ENCODE measurements at places on chromosomes 11 and 22.

GRCh38 chr11:73367482-73368024 lies 8.6 kb upstream of the RELT start:
- no peak for DNase-seq

DNA sequence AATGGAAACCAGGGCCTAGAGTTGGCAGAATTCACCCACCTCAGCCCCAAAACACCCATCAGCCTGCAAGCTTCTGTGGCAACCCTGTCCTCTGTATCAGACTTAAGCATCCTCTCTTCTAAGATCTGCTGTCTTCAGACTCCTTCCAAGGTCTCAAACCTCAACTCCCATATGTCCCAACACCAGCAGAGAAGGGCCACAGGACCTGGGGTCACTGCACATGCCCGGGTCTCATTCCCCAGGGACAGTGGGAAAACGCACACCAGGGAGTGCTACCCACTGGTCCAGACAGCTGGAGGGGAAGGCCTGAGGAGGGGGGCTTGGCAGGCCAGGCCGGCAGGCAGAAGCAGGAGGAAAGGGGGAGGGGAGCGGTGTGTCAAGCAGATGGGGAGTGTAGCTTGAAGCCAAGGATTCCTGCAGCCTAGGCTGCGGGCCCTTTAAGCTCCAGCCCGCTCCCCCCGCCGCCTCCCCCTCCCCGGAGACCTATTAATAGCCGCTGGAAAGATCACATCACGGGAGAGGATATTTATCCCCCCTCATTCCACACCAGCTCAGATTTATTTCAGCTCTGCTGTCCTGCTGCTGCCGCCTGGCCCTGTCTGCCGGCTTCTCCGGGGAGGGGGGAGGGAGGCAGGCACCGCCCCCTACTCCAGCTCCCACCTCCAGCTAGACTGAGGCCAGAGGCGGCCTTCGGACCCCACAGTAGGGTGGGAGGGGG lies 16.7 kb downstream of the BCL9L start:
- DNase-seq, result peak; percentile 87

- no peak for DNase-seq
These were observed 50.7 kb downstream of the NAV2 start for GRCh38 chr11:19763330-19763729.

- DNase-seq, result no peak
These were observed 4.5 kb upstream of the TMA7B start for GRCh38 chr22:39955675-39956074.

DNA sequence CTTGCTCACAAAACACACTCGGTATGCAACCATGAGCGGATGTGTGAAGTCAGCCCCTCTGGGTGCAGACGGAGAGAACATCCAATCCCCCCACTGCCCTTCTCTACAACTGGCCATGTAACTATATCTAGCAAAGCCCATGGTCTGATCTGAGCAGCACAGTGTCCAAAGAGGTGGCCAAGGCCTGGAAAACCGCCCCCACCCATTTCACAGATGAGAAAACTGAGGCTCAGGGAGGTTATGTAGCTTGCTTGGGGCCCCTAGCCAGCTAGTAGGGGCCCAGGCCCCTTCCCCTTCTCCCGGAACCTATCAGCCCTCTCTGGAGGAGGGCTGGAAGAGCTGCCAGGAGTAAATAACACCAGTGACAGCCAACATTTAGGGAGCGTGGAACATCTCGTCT lies 15.4 kb upstream of the NEFH start:
- no peak for DNase-seq

GRCh38 chr11:73614591-73614990 lies 16.7 kb upstream of the FAM168A start:
- no peak for DNase-seq

- DNase-seq, result no peak
These were observed 43.0 kb upstream of the CCDC134 start for GRCh38 chr22:41757502-41757901.

GRCh38 chr22:40499209-40499623 lies 128.8 kb downstream of the SGSM3 start:
- DNase-seq, result peak; percentile 92

GRCh38 chr22:20243537-20244249 lies 24.4 kb downstream of the RTN4R start:
- no peak for DNase-seq

GRCh38 chr22:20378110-20378509 lies 15.8 kb upstream of the ZNF74 start:
- DNase-seq, result no peak

DNA sequence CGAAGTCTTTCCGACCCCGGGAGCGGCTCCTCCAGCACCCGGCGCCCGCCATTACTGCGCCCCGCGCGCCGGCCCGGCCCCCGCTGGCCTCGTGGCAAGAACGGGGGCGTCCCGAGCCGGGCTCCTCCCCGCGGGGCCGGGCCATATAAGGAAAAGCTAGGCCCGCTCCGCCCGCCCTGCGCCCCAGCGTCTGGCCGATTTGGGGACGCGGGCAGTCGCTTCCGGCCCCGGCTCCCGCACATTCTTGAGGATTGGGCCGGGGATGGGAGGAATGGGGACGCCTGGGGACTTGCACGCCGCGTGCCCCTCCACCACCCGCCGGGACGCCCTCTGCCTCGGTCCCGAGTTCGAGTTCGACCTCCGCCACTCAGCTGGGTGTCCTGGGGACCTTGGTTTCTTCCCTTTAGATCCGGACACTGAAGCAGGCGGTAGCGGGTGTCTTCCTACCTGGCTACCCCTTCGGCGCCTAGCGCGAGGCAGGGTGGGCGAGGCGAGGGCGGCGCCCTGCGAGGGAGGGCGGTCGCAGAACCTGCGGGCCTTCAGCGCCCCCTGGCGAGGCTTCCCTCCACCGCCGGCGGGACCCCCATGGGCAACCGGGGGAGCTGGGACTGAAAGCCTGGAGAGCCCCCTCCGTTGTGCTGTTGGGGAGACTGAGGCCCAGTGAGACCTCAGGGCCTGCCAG lies 3.8 kb downstream of the SMTN start:
- DNase-seq, result no peak

GRCh38 chr22:37427135-37427710 lies at the start of gene ELFN2:
Gene ELFN2 (minus strand): TSS chr22:37427479. CDS start chr22:37375534, 51,945 bp downstream.
- no peak for DNase-seq

DNA sequence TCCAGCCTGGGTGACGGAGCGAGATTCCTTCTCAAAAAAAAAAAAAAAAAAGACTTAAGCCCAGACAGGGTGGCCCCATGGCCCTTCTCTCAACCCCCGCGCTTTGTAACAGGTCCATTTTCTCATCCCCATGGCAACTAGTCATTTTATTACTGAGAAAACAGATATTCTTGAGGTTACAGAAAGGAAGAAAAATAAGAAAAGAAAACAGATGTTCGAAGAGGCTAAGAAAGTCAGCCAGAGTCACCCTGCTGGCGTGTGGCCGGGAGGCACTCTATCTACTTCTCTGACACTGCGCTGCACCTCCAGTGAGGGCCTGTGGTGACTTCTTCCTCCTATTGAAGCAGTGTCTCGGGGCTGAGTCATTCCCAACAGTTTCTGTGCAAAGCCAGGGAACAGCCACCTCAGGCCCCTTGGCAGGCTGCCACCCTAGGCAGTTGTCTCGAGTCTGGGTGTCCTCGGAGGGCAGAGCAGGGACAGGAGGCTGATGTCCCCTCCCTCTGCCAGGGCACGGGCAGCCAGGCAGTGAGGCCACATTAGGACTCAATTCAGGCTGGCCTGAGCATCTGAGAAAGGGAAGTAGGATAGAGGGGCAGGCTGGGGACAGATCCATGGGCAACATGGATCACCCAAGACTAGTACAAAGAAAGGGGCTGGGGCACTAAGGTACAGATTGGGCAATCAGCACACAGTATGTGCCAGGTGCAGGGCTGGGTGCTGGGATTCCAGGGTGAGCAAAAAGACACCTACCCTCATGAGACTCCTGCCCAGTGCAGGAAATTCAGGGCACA lies 16.4 kb upstream of the SYVN1 start:
- peak; percentile 78 for DNase-seq

GRCh38 chr11:70108250-70108649 lies 30.1 kb downstream of the ANO1 start:
- no peak for DNase-seq

GRCh38 chr11:417652-418342 lies 3.0 kb upstream of the SIGIRR start:
- DNase-seq, result no peak

- no peak for DNase-seq
These were observed 147.5 kb upstream of the CTSC start for GRCh38 chr11:88484873-88485621.

DNA sequence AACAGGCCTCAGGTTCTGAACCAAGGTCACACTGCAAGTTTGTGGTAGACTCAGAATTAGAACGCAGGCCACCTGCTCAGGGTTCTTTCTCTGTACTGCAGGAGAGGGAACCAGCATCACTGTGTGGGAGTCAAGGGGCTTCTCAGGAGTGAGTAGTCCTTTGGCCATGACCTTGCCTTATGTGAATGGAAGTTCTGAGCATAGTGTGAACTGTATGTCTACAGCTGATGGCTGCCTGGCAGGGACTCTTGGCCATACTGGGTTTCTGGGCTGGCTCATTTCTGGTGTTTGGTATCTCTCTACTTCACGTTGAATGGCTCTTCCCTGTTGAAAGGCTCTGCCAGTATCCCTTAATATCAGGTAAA lies 40.1 kb upstream of the TUB start:
- no peak for DNase-seq

- no peak for DNase-seq
These were observed 12.5 kb downstream of the IRAG1 start for GRCh38 chr11:10680956-10681487.

GRCh38 chr22:29080106-29080975 lies 7.5 kb downstream of the KREMEN1 start:
- no peak for DNase-seq

Measured in HFF-Myc (cell line).